ENCODE measurements at places on chromosomes 4 and X.

- DNase-seq = no peak
These were observed 46.9 kb downstream of the XIAP start for GRCh38 chrX:123906557-123907316.

- no peak for DNase-seq
These were observed 126.9 kb downstream of the ELOVL6 start for GRCh38 chr4:110071466-110071865.

DNA sequence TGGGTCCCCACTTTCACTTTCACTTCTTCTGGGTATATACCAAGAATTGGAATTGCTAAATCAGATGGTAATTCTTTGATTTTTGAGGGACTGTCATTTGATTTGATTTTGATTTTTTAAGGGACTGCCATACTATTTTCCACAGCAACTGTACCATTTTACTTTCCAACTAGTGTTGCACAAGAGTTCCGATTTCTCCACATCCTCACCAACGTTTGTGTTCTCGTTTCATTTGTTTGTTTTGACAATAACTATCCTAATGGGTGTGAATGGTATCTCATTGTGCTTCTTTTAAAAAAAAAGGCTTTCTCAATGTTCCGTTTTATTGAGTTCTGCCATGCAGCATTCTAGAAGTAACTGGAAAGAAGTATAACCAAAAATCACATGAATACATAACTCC is 62.6 kb downstream of the C4orf46 start:
- no peak for DNase-seq

DNA sequence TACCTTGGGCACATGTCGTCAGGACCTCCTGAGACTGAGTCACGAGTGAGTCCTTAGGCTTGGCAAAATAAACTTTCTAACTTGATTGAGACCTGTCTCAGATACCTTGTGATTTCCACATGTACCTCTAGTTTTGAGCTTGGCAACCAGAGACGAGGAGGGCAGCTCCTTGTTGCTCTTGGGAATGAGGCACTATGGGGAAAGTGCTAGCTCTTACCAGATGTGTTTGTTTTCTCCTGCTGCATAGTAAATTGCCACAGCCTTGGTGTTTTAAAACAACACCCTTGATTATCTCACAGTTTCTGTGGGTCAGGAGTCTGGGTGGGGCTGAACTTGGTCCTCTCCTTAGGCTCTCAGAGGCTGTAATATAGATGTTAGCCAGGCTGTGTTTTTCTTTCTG is 59.1 kb upstream of the MAML3 start:
- DNase-seq = no peak

GRCh38 chrX:95953564-95953963 is 731.1 kb upstream of the DIAPH2 start:
- DNase-seq = no peak

DNA sequence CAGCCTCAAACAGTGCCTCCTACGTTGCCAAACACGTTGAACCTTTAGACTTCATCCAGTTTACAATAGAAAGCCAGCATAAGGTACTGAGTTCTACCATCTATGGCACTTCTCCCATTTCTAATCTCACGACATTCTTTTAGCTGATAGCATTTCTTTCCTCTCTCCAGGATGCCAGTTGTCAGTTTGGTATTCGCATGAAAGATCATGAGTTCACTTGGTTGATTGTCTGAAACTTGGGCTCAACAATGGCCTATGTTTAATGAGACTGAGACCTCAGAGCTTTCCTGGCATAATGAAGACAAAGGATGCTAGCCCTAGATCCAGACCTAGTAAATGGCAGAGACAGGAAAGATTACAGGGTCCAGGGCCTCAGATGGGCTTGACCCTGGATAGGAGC is 69.2 kb upstream of the SPRY1 start:
- no peak for DNase-seq

DNA sequence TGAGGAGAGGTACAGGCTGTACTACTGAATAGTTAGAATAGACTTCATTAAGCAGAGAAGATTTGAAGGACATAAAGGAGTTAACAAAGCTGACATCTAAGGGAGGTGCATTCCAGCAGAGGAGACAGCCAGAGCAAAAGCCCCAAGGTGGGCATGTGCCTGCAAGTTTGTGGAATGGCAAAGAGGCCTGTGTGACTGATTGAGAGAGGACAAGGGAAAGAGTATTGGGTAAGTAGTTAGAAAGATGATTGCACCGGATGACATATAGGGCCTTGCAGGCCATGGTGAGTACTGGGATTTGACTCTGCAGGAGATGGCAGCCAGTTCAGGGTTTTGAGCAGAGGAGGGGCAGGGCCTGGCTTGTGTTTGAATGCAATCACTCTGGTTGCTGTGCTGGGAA is 55.9 kb downstream of the FMR1NB start:
- DNase-seq = no peak

GRCh38 chrX:129981200-129981553 is 1.3 kb upstream of the BCORL1 start:
- no peak for DNase-seq

- DNase-seq = no peak
These were observed 52.4 kb downstream of the DDX3X start for GRCh38 chrX:41386222-41386990.

GRCh38 chr4:54566608-54567007 is 91.1 kb upstream of the KIT start:
- DNase-seq = no peak

DNA sequence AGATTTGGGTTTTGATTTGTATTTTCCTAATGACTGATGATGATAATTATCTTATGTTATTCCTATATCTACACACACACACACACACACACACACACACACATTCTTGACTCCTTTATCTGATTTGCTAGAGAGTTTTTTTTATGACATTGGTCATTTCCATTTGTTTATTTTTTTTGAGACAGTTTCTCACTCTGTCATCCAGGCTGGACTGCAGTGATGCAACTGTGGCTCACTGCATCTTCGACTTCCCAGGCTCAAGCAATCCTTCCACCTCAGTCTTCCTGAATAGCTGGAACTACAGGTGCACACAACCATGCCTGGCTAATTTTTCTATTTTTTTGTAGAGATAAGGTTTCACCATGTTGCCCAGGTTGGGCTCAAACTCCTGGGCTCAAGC is 6.7 kb downstream of the ZNF81 start:
- no peak for DNase-seq

DNA sequence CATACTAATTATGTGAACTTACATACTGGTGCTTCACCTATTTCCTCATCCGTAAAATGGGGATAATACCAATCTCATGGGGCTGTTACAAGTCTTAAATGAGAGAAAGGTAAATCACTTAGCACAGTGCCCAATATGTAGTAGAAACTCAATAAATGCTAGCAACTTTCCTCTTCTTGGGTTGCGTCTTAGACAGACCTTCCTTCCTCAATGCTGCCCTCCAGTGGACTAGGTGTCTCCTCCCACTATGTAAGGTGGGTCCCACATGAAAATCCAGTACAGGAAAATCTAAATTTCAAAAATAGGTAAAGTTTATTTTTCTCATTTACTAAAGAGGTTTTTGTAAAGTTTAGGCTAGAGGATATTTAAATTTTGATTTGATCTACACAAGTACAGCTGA is 20.6 kb downstream of the ZDHHC9 start:
- DNase-seq = no peak

- no peak for DNase-seq
These were observed 159.9 kb downstream of the LDB2 start for GRCh38 chr4:16738558-16738957.

DNA sequence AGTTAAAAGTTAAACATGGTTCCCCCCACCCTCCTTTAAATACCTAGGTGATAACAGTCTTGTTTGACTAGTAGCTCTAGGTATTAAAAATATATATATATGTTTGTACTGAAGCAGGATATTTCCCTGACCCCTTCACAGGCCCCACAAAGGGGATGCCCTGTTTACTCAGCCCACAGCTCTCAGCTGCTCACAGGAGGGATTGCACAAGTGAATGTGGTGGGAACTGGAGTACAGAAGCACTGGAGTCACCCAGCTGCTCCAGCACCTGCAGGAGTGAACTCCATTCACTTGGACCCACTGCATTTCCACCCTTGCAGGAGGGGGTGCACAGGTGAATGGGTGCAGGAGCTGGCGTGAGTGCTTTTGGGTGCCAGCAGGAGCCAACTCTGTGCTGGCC is 99.3 kb upstream of the TLR3 start:
- DNase-seq = no peak

GRCh38 chr4:105509291-105509690 is 35.4 kb upstream of the PPA2 start:
- no peak for DNase-seq

DNA sequence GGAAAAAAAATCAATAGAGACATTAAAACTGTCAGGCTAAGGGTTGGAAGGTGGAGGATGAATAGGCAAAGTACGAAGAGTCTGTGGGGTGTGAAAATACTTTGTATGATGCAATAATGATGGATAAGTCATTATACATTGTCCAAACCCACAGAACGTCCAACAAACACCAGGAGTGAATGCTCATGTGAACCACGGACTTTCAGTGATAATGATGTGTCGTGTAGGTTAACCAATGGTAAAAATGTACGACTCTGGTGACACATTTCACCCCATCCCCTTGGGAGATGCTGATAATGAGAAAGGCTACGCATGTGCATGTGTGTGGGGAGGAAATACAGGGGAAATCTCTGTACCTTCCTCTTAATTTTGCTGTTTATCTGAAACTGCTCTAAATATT is 665.2 kb downstream of the FAT4 start:
- DNase-seq = no peak

- DNase-seq = peak; percentile 21
These were observed 130.7 kb upstream of the GPRIN3 start for GRCh38 chr4:89438102-89438831.

- no peak for DNase-seq
These were observed 177.3 kb downstream of the PABPC4L start for GRCh38 chr4:134024251-134024650.

DNA sequence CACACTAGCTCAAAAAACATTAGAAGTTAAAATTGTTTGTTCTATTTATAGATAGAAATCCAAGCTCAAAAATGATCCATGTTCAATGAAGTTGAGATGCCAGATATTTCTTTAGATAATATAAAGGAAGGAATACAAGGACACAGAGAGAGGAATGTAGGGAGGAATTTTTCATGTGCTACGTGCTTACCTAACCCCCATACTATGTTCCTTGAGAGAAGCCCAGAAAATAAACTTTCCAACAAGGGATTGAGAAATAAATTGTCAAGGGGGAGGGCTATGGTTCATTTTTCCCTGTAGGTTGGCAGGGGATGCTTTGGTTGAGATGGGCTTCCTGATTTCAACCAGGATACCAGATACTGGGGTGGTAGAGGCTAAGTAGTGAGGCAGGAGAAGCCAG is 15.6 kb upstream of the ADH5 start:
- no peak for DNase-seq

DNA sequence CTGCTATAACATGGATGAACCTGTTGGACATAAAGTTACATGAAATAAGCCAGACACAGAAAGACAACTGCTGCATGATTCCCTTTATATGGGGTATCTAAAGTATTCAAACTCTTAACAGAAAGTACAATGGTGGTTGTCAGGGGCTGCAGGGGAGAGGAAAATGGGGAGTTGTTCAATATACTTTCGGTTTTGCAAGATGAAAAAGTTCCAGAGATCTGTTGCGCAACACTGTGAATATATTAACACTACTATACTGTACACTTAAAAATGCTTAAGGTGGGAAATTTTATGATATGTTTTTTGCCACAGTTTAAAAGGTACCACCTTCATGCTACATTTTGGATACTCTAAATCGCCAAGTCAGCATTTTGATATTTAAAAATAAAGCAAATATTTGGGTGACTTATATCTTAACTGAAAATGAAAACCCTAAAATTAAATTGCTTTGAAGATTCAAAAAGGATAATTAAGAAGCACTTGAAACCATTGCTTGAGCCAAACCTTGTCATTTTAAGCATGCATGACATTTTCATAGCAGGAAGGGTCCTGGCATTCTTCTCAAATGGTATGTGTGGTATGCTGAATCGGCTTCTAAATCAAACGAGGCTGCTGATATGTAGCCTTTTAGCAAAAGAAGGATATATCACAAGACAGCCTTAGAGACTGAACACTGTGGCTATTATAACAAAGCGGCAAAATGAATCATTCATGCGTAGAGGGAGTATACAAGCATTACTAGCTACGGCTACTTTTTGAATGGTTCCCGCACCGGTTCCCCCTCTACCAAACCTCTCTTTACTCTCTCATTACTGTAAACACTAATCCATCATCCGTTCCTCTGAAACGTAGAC is 607.1 kb upstream of the DIPK2B start:
- DNase-seq = no peak

DNA sequence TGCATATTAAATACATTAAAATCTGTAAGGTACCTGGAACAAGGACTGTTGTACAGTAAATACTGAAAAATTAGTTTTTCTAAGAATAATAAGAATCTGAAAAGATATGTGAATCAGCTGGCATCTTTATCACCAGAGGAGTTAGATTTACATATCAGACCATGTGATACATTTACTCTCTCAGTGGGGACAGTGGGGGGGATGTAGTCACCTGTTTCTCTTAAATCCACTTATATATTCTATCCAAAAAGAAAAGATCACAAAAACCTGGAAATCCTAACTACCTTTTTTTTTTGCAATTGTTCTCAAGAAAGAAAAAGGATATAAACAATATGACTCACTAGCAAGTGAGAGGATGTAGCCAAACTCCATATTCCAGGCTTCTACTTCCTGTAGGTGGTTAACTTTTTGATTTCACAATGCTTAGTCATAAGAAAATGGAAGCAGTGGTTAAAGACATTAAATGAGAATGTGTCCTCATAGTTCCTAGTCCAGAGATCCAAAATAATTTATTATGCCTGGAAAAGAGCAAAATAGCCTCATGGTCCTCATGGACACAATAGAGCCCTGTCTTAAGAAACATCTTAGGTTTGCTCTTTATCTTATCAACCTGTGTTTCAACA is 22.5 kb upstream of the MYOZ2 start:
- DNase-seq = no peak

- DNase-seq = no peak
These were observed 58.0 kb downstream of the CLOCK start for GRCh38 chr4:55488716-55489115.

- no peak for DNase-seq
These were observed 345.7 kb upstream of the FAT1 start for GRCh38 chr4:187069398-187069797.

DNA sequence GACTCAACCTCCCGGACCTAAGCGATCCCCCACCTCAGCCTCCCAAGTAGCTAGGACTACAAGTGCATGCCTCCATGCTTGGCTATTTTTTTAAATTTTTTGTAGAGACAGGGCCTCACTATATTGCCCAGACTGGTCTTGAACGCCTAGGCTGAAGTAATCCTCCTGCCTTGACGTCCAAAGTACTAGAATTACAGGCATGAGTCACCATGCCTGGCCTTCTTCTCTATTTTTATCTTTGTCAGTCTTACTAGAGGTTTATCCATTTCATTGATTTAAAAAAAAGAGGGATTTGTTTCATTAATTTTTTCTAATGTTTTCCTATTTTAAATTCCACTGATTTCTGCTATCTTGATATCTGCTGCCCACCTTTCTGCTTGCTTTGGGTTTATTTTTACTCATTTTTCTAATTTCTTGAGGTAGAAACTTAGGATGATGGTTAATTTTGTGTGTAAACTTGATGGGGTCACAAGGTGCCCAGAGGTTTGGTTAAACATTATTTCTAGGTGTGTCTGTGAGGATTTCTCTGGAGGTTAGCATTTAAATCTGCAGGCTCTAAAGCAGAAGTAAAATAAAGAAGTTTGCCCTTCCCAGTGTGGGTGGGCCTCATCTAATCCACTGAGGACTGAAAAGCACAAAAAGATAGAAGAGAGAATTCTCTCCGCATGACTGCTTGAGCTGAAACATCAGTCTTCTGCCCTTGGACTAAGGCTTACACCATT is 116.2 kb upstream of the DCLK2 start:
- DNase-seq = no peak
